ENCODE measurements at places on chromosomes 6 and 20.

DNA sequence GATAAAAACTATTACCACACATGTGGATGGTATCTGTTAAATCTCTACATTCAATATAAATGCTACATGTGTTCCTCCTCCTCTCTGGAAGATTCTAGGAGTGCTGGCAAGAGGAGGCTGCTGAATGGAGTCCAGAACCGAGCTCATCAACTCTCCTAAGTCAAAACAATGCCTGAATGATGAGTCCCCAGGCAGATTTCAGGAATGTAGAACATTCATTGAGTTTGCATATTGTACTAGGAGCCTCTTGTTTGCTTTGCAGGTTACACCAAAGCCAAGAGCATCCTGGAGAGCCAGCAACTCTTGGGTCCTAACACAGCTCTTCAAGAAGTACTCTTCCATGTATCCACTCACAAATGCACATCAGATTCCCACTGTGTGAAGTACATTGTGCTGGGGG is 117.6 kb upstream of the UST start:
- H3K4me1 ChIP-seq = no peaks in the 10 kb centered on the region
- H3K36me3 ChIP-seq = no peaks in the 10 kb centered on the region
- H3K4me3 ChIP-seq = no peak overlapping the region

DNA sequence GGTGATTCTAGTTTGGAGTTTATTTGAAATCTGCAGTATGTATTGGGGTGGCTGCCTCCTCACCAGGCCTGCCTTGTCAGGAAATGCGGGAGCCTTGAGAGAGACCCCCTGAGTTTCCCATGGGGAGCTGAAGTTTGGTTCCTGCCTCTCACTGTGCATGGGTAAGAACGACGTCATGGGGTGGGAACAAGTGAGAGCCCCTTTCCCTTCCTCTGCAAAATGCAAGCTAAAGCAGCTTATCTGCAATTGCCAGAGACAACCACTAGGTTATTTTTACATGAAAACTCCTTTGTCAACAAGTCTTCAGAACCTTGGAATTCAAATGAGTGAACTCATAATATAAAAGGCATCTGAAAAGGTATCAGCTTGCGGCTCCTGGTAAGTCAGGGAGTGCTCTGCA is 58.4 kb downstream of the TMEM170B start:
- H3K27me3 ChIP-seq = no peaks in the 10 kb centered on the region
- H3K27ac ChIP-seq = no peak overlapping the region
- no peak overlapping the region for H3K4me3 ChIP-seq
- H3K4me1 ChIP-seq = no peaks in the 10 kb centered on the region
- DNase-seq = no peak

- H3K4me3 ChIP-seq = no peak overlapping the region
- H3K36me3 ChIP-seq = no peaks in the 10 kb centered on the region
- peaks cover 9% of the 10 kb centered on the region for H3K4me1 ChIP-seq
These were observed 292.5 kb upstream of the ZNF337 start for GRCh38 chr20:25989196-25989595.

DNA sequence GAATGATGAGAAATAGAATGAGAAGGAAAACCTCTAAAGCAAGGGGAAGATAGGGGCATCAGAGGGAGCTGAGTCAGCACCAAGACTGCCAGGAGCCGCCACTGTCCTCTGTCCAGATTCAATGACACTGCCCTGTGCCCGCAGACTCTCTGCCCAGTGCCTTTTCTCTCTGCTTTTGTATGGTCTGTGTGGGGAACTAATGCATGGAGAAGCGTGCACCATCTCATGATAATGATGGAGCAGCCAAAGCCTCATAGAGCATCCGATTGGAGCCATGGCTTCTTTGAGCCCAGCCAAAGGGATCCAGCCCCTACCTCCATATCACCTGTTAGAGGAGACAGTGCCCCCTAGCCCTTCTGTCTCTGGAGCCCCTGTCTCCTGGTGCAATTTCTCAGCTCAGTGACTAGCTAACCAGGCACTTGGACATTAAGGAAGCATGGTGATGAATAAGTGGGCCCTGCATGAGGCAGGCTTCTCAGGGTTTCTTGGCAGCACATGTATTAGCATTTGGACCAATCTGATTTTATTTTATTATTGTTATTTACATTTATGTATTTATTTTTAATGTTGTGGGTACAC is 6.5 kb upstream of the PFDN4 start:
- H3K27ac ChIP-seq = no peak overlapping the region
- H3K27me3 ChIP-seq = no peaks in the 10 kb centered on the region
- no peak overlapping the region for H3K4me3 ChIP-seq
- H3K4me1 ChIP-seq = no peaks in the 10 kb centered on the region

Measured in activated CD4-positive, alpha-beta T cell treated with anti-CD3 and anti-CD28 coated beads, Interleukin-2, amount 10 ng/mL, durations not matched to agents 7 days and 5 days (primary cell).